ENCODE measurements at places on chromosomes 7 and 10.

DNA sequence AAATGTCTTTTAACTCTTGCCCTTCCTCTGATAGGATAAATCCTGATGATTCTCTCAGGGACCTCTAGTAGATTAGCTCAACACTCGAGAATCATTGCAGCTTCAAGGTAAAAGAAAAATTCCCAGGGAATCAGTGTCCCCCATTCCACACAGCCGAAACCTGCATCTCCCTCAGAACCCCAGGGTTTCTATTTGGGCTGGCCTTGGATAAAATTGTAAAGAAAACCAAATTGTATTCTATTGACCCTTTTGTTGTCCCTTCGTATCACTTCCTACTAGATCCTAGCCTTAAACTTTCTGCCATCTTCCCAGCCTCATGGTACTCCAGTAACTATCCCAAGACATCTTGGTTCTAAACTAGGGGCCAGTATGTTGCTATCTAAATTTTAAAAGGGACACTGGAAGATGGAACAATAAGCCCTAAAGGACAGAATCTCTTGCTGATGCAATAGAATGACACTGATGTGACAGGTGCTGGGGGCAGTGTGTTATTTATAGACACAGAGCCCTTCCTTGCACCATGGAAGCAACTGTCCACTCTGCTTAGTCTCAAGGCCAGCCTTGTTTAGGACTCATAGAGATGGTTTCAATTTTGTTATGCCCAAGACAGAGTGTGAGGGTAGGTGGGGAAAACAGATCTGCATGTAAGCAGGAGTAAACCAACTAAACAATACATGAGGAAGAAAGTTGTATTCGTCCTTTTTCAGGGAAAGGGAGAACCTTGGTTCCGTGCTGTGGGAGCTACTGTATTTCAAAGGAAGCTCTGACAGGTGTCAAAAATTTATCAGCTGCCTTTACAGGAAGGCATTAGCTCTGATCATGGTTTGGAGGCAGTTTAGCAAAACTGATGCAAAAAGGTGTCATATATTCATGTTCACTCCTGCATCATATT is 7.6 kb downstream of the ASB15 start:
- DNase-seq = no peak

DNA sequence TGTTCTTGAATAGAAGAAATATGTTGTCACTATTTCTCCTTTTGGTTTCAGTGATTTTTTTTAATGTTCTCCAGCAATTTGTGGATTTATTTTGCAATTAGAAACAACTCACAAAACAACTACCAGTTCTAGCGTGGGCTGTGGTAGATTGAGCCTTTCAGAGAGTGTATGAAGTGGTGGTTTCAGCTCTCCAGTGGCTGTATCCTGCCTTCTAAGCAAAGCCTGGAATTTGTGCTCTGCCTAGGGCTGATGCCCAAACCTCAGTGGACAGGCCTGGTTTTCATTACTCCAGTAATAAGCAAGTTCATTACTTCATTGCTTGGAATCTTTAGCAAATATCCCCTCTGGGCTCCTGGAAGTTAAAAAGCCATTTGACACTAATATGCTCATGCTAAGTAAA is 35.9 kb downstream of the APBB1IP start:
- DNase-seq = no peak

GRCh38 chr7:28823582-28823981 is 134.5 kb downstream of the TRIL start:
- DNase-seq = no peak

- DNase-seq = no peak
These were observed 44.0 kb upstream of the SEMA3A start for GRCh38 chr7:84238596-84238995.

DNA sequence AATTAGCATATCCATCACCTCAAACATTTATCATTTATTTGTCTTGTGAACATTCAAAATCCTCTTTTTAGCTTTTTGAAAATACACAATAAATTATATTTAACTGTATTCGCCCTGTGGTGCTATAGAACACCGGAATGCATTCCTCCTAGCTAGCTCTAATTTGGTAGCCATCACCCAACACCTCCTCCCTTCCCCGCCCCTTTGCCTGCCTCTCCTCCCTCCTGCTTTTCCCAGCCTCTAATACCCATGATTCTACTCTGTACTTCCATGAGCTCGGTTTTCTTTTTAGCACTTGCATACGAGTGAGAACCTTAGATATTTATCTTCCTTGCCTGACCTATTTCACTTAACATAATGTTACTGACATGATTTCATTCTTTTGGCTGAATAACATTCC is 80.1 kb downstream of the ANKRD26 start:
- DNase-seq = no peak

- DNase-seq = no peak
These were observed 9.2 kb upstream of the FOXP2 start for GRCh38 chr7:114405427-114405826.

DNA sequence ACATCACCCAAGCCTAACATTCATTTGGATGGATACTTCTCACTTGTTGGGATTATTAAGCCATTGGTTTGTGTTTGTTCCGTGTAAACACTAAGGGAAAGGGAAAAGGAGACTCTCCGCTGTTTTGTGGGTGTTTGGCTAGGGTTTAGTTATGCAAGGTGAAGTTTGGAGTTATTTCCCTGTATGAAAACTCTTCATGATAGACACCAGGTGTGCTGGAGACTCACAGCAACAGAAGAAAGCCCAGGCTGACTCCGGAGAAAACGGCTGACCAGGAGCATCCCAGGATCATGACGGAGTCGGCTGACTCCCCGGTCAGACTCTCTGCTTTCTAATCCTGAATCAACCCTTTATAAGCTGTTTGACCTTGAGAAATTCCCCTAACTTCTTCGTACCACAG is 94.1 kb upstream of the KLF6 start:
- no peak for DNase-seq

GRCh38 chr7:85708221-85708620 is 521.4 kb upstream of the SEMA3D start:
- DNase-seq = no peak

GRCh38 chr7:127600885-127601284 is 7.3 kb downstream of the FSCN3 start:
- no peak for DNase-seq

GRCh38 chr10:61016007-61016406 is 72.0 kb upstream of the RHOBTB1 start:
- no peak for DNase-seq

DNA sequence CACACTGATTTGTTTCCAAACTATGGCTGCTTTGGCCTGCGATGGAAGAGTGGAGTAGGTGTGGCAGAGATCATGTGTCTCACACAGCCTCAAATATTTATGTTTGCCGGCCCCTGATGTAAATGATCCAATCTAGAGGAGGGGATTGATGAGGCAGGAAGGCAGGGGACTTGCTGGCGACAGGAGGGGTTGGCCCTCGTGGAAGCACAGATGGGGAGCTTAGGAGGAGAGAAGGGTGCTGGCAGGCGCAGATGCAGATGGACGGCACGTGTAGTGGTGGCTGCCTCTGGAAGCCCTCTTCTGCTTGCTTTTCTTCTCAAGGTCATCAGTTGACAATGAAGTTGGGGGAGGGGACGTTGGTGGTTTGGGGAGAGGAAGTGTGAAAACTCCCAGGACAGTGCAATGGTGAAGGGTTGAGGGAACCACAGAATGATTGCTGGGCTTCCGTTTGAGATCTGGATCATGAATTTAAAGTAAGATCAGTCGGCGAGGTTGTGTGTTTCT is 15.4 kb downstream of the COL13A1 start:
- DNase-seq = no peak

DNA sequence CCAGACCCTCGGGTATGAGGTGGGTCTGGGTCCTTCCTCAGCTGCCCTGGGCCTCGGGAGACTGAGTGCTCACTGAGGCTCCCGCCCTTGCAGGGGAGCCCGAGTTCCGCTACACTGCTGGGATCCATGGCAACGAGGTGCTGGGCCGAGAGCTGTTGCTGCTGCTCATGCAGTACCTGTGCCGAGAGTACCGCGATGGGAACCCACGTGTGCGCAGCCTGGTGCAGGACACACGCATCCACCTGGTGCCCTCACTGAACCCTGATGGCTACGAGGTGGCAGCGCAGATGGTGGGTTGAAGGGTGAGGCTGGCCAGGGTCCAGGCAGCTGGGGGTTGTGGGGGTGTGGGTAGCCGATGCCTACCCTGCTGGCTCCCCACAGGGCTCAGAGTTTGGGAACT is 7.6 kb downstream of the AEBP1 start:
- DNase-seq = no peak

All from activated T-helper 9 cell treated with anti-CD3 and anti-CD28 coated beads, Interleukin-2, amount 50 U/mL, for 16 hours (primary cell).